ENCODE measurements at places on chromosomes 12 and 14. TPM values are rescaled to one million over a fixed set of nuclear protein-coding genes. Genes with fewer than 3 reads are reported as not detected.

- DNase-seq: no peak
These were observed 20.2 kb downstream of the TCHP start for GRCh38 chr12:109920261-109920780.

DNA sequence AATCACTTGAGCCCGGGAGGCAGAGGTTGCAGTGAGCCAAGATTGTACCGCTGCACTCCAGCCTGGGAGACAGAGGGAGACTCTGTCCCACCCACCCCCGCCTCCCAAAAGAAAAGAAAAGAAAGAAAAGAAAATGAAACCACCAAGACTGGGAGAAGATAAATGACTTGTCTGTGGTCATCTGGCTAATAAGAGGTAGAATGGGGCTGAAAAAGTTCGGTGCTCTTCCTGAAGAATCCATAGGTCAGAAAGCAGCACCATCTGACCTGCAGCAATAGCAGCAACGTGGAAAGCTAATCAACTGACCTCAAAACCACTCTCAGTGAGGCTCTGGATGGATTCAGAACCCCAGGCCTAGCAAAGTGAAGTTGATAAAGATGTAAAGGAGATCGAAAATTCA, 25.2 kb downstream of the SSH1 start:
- no peak for DNase-seq

SYCP3 gene
- not detected for total RNA-seq

- DNase-seq: no peak
These were observed 16.6 kb upstream of the CLEC2A start for GRCh38 chr12:9948606-9949296.

DNA sequence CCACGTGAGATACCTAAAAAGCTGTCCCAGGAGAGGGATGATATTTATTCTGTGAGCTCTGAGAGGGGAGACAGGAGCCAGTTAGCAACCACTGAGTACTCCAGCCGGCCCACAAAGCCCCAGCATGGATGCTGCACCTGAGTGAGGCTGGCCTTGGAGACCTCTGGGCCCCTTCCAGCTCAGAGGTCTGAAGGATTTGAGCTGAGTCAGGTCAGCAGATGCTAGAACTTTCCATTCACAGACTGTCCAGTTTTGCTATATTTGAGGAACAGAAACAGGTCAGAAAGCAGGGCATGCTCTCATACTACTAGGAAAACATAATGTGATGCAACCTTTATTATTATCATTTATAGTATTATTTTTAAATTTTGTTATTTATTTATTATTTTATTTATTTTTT, 15.0 kb upstream of the MAPKAPK5 start:
- DNase-seq: no peak

- DNase-seq: no peak
These were observed 158.7 kb upstream of the LRIG3 start for GRCh38 chr12:59079002-59079401.

- DNase-seq: no peak
These were observed 51.4 kb upstream of the TMTC2 start for GRCh38 chr12:82635263-82635662.

DNA sequence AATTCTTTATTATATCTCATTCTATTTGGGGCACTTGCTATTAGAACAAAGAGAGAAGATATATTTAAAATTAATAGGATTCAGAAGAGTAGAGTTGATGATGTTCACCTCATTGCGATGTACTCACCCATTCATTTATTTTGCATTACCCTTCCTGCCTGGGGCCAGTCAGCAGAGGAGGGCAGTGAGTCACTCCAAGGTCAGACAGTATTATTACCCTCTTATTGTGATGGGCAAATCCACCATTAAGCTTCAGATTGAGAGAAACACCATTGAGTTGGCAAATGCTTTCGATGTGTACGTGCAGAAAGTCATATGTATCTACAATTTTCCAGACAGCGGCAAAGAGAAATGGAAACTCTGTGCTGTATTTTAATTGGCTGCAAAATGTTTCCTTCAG, 134.2 kb downstream of the BICD1 start:
- peak; percentile 81 for DNase-seq

DNA sequence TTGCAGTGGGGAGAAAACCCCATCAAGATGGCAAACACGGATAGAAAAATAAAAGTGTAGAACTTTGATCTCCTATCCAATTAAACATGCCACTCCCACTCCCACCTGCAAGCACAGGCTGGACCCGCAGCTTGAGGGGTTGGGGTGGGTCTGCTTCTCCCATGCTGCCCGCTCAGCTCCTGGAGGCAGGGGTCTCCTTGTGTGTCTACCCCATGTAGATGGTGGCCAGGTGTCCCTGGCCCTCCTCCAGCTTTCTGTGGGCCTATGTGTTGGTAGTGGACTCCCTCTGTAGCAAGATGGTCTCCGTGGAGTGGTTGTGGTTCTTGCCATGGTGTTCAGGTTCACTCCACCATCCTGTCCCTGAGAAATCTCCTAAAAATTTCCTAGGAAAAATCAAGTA, 23.5 kb upstream of the FGF23 start:
- DNase-seq: no peak

FLRT2 gene
- 0.07 TPM for total RNA-seq

GRCh38 chr12:89134213-89134770, 218.0 kb downstream of the DUSP6 start:
- no peak for DNase-seq

DNA sequence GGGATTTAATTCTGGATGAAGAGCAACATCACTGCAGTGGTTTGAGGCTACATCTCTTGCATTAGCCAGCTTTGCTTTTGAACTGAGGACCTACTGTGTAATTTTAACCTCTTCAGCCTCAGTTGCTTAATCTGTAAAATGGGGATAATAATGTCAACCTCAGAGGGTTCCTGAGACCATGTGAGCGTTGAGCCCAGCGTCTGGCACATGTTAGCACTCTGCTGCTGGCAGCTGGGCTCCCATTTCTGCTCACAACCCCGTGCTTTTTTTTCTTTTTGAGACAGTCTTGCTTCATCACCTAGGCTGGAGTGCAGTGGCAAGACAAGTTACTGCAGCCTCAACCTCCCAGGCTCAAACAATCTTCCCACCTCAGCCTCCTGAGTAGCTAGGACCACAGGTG, 31.6 kb downstream of the TESC start:
- no peak for DNase-seq

- DNase-seq: peak; percentile 53
These were observed 28.1 kb downstream of the CBX5 start for GRCh38 chr12:54251667-54252284.

GRCh38 chr14:53218161-53218560, 65.0 kb upstream of the DDHD1 start:
- no peak for DNase-seq

NDUFA9 gene
- 109 TPM for total RNA-seq

MYH6 gene
- total RNA-seq: not detected

SOX5 gene
- total RNA-seq: not detected

GRCh38 chr14:104512061-104512460, 67.5 kb upstream of the C14orf180 start:
- DNase-seq: no peak

All from Caki2 (cell line).